T-helper 2 cell (primary cell): ENCODE measurements at places on chromosomes 6 and 20.

- DNase-seq: no peak
Observed at GRCh38 chr6:148154668-148155067, 188.0 kb upstream of the SASH1 start.

GRCh38 chr6:158767709-158768108 is 51.5 kb downstream of the EZR start:
- no peak for DNase-seq

DNA sequence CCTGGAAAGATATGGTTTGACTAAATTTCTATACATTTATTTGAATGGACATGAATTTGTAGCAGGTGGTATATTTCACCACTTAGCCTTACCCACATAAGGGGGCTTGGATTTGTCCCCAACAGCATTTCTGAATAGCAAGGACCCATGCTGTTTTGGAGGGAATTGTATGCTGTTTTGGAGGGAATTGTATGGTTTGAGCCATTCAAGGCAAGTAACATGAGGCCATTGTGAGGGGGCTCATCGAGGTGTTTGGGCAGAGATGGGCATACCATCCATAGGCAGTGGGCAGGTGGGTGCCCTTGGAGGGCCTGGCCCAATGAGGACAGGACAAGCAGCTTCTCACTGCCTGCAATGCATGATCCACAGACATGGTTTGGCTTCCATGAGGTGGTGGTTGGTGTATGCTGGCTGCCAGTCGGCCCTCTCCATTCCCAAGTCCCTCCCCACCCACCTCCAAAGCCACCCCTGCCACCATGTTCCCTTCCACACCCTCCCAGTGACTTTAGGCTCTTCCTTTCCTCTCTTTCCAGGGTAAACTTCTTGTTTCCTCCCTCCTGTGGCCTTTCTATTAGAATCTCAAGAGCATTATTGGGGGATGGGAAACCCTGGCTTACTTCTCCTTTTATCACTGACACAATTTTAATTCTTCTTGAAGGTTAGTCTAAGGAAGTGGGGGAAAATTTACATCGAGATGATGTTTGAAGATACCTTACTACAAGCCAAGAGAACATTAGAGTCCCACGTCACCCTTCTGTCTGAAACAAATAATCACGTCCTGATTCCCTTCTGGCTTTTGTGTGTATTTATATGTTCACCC is 13.2 kb upstream of the PXDC1 start:
- no peak for DNase-seq

DNA sequence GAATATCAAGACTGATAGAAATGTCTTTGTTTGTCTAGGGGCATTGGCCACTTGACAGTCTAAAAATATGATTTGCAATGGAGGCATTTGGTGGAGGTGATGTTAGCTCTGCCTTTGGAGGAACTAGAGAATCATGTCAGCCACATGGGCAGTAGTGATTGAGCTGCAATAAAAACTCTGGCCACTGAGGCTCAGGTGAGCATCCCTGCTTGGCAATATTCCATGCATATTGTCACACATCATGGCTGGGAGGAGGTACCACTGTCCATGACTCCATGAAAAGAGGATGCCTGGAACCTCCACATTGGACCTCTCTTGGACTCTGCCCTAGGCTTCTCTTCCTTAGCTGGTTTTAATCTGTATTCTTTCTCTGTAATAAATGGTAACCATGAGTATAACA is 10.6 kb upstream of the CD83 start:
- DNase-seq: no peak

DNA sequence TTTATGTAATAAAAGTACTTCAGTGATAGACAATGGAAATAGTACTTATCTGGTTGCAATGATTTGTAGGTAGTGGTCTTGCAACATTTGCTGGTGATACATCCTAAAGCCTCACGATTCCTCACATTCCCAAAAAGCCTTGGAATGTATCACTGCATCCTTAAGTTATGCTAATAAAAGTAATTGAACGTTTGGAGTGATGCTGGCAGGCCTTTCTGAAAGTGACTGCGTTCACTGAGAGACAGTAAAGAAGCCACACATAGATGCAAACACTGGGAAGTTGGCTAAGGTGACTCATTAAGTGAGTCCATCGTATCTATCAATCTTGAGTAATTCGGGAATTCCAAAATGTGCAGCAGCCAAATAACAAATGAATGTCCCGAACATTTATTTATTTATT is 444.1 kb upstream of the SOX4 start:
- DNase-seq: no peak

GRCh38 chr6:157025437-157025836 is 248.3 kb downstream of the ARID1B start:
- DNase-seq: no peak

DNA sequence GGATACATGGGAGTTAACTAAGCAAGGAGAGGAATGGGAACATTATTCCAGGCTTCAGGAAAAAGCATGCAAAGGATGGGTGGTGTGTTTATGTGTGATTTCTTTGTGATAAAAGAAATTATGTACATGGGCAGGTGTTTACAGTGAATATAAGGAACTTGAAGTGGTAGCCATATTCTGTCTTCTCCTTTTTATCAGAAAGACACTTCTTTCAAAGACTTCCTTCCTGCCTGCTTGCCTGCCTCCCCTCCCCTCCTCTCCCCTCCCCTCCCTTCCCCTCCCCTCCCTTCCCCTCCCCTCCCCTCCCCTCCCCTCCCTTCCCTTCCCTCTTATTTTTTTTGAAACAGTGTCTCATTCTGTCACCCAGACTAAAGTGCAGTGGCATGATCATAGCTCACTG is 14.4 kb downstream of the CYB5R4 start:
- DNase-seq: no peak

- DNase-seq: no peak
Observed at GRCh38 chr20:34112600-34113101, 608 bp upstream of the EIF2S2 start.

- no peak for DNase-seq
Observed at GRCh38 chr20:8287340-8287739, 155.3 kb downstream of the PLCB1 start.

- DNase-seq: no peak
Observed at GRCh38 chr6:157430834-157431233, 49.8 kb downstream of the ZDHHC14 start.

- DNase-seq: no peak
Observed at GRCh38 chr6:125117818-125118217, 35.8 kb upstream of the TPD52L1 start.

- DNase-seq: no peak
Observed at GRCh38 chr6:12311106-12311505, 20.9 kb downstream of the EDN1 start.

GRCh38 chr6:128531696-128532095 is 11.3 kb upstream of the PTPRK start:
- no peak for DNase-seq

GRCh38 chr6:137416376-137417109 is 77.7 kb downstream of the OLIG3 start:
- DNase-seq: no peak

DNA sequence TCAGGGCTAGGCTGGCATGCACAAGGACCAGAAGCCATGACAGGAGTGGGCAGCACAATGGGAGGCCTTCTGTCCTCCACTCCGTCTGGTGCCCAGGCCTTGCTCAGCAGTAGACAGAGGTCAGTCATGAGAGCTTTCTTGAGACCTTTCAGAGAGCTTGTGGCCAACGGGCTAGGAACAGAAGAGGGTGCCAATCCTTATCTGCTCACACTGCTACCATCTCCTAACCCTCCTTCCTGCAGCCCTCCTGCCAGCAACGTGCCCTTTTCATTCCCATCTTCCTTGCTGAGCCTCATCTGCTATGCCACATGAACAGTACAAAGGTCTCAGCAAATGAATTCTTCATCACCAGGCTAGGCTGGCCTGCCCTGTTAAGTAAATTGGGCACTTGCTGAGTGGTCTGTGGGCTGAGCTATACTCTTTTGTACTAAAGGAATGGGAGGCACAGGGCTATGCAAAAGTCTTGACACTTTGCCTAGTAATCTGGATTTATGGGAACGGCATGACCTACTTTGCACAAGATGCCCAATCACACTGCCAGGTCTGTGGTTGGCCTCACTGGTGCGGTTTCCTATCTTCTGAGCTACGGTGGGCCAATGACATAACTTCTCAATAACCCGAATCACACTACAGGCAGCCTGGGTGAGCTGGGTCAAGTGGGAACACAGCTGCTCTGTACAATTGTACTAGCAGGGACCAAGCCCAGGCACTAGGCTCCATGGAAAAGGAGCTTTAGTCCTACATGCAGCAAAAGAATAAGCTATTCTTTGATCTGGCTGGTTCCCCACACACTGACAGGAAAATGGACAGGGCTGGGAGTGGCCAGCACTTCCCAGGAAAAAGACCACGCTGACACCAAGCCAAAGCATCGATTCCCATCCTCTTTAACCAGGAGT is 47.8 kb downstream of the ELOVL5 start:
- no peak for DNase-seq

GRCh38 chr6:57089687-57090457 is at the start of gene ZNF451:
TSS of gene ZNF451 (plus strand) at chr6:57090188. CDS start at chr6:57090254, 66 bp downstream.
- peak; percentile 96 for DNase-seq

- no peak for DNase-seq
Observed at GRCh38 chr6:32741031-32741960, at the start of gene HLA-DQA2. TSS of gene HLA-DQA2 (plus strand) at chr6:32741391. CDS start at chr6:32741444, 53 bp downstream.
